ENCODE measurements at places on chromosomes 7 and 10.

- no peak for DNase-seq
These were observed 57.1 kb downstream of the LSMEM1 start for GRCh38 chr7:112537822-112538387.

DNA sequence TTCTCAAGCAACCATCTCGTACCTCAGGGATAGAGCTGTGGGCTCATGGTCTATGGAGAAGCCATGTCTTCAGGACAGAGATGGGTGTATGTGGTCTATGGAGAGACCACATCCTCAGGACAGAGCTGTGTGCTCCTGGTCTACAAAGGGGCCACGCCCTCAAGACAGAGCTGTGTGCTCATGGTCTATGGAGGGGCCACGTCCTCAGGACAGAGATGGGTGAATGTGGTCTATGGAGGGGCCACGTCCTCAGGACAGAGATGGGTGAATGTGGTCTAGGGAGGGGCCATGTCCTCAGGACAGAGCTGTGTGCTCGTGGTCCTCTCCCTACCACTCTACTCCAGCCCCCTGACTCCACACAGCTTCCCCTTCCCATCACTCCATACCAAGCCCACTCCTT is 117.8 kb downstream of the WDR37 start:
- DNase-seq = no peak

DNA sequence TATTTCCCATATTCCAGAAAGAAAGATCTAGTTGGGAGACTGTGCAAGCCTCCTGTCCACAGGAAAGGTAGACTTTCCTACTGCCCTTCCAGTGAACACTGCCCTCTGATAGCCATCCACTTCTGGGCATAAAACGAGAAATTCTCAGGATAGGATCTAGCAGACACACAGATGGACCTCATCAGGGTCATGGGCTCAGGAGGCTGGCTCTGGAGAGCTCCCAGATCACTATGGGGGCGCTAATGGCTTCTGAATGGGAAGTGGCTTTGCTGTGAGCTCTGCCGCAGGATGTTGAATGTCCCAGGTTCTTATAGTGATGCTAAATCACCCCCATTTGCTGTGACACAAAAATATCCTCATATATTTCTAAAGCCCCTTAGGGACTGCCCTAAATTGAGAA is 77.1 kb downstream of the SVIL start:
- DNase-seq = no peak

- DNase-seq = no peak
These were observed 25.3 kb downstream of the WIPI2 start for GRCh38 chr7:5215313-5215712.

DNA sequence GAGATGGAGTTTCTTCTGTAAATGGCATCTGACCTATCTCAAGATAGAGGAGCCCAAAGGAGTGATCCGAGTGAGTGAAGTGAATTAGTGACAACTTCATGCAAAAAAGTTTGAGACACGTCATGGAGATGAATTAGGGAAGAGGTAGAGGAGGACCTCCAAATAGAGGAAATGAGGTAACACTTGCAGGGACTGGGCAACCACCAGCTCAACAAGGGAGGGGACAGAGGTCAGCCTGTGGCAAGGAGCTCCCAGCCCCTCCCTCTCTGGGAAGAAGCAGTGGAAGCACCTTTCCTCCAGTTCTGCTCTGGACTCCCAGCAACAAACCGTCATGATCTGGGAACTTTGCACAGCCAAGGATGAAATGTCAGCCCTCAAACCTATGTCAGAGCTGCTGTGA is 83.5 kb upstream of the IKZF1 start:
- DNase-seq = no peak

- DNase-seq = no peak
These were observed 668.2 kb upstream of the IGFBP3 start for GRCh38 chr7:46589286-46589685.

GRCh38 chr10:66587680-66588050 is 338.2 kb upstream of the LRRTM3 start:
- no peak for DNase-seq

DNA sequence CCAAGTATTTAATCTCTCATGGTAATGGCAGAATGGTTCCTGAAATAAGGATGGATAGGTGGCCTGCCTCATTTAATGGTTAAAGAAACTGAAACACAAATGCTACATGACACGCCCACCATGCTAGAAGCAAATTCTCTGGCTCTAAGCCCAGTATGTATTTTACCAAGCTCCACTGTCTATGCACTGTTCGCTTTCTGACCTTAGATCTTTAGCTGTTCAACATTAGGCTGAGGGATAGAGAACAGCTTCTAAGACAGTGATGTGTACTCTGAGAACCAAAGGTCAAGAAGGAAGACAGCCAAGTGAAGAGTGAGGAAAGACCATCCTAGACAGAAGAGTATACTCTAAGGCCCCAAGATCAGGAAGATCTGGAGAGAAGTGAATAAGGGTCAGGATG is 26.6 kb downstream of the FAM3C start:
- DNase-seq = no peak

DNA sequence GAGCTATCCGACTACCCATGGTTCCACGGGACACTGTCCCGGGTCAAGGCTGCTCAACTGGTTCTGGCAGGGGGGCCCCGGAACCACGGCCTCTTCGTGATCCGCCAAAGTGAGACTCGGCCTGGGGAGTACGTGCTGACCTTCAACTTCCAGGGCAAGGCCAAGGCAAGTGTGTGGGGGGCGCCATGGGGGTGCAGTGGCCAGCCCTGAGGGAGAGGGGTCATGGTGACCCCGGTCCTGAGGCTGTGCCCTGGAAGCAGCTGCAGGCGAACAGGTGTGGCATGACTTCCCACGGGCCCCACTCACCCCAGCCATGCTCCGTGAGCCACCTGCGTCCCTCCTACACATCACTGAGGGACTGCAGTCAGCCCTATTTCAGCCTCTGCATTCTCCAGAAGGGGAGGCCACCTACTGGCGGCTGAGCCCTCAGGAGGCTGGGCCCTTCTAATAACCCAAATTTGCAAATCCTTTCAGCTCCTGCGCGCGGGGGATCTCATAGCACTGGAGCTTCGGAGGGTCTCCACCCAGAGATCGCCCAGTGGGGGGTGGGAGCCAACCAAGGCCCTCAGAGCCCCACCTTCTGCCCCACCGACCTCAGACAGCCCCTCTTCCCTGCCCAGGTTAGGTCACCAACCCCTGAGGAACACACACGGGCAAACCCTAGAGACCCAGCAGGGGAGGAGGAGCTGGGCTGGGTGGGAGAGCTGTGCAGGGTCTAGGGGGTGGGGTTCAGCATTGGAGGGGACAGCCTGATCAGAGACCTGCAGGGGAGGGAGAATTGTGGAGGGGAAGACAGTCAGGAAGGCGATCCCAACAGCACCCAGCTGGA is 30.8 kb downstream of the SH2B2 start:
- no peak for DNase-seq

GRCh38 chr7:114539575-114539974 is 125.0 kb downstream of the FOXP2 start:
- DNase-seq = peak; percentile 86

DNA sequence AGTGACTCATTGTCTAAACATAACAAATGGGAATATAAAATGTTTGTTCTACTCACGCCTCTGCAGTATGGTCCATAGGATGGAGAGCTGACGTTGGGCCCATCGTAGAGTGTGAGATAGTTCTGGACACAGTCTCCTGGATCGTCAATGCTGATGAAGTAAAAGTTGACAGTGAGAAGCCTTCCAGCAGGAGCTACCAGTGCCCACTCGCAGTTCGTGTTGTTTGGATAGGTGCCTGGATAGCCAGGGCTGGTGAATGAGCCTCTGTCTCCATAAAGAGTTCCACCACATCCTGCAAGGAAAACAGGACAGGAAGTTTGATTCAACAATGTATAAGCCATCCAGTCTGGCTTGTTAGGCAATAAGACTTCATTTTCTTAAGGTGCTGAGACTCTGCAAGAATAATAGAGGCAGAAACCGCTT is 79.6 kb downstream of the OR13A1 start:
- DNase-seq = no peak

- no peak for DNase-seq
These were observed 222.6 kb upstream of the KLF14 start for GRCh38 chr7:130956417-130957136.

GRCh38 chr7:105989191-105989590 is 26.1 kb downstream of the CDHR3 start:
- DNase-seq = no peak

DNA sequence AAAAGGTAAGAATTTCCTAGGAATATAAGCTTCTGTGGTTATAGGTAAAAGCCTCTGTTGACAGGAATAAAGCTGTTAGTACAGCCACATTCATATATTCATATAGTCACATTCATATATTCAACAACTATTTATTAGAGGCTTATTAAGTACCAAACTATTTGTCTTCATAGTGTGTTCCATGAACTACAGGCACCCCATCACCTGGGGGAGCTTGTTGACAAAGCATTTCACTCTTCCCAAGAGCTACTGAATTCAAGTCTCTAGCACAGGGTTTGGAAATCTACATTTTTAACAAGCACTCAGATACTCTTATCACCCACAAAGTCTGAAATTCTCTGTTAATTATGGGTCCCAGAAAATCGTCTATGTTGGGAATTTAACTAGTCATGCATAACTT is 110.6 kb downstream of the RNLS start:
- peak; percentile 17 for DNase-seq

GRCh38 chr10:3432081-3432825 is 259.7 kb upstream of the PITRM1 start:
- DNase-seq = no peak

- no peak for DNase-seq
These were observed 43.4 kb upstream of the TARP start for GRCh38 chr7:38316733-38317360.

GRCh38 chr7:64881461-64882287 is 21.4 kb upstream of the ZNF273 start:
- DNase-seq = no peak

DNA sequence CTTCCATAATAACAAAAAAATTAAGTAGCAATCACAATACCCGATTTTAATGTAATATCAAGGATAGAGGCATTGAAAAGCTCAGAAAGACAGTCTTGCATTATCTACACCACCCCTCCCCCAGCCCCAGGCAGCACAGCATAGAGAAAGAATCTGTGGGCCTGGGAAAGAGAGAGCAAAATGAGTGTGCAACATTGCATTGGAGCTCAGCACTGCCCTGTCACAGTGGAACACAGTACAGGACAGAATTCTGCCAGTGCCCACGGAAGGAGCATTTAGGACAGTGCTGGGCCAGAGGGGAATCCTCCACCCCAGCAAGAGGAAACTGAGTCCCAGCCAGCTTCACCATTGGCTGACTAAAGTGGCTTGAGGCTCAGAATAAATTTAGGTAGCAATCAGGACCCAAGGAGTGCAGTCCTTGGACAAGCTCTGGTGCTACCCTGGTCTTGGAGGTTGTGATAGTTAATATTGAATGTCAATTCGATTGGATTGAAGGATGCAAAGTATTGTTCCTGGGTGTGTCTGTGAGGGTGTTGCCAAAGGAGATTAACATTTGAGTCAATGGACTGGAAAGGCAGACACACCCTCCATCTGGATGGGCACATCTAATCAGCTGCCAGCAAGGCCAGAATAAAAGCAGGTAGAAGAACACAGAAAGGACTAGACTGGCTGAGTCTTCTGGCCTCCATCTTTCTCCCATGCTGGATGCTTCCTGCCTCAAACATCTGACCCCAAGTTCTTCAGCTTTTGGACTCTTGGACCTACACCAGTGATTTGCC is 234.4 kb downstream of the ANK3 start:
- peak; percentile 53 for DNase-seq

GRCh38 chr7:47807756-47808155 is 140.5 kb downstream of the PKD1L1 start:
- DNase-seq = no peak

- DNase-seq = no peak
These were observed at the start of gene IFIT2 for GRCh38 chr10:89301721-89302445. IFIT2 (plus strand) TSS chr10:89302046; CDS start chr10:89302124, 78 bp downstream.

- DNase-seq = no peak
These were observed 70.8 kb downstream of the LRRC17 start for GRCh38 chr7:102983602-102984001.

- no peak for DNase-seq
These were observed 91.7 kb downstream of the COL13A1 start for GRCh38 chr10:69893271-69893900.

- DNase-seq = no peak
These were observed 93.5 kb downstream of the KLF6 start for GRCh38 chr10:3691482-3691881.

DNA sequence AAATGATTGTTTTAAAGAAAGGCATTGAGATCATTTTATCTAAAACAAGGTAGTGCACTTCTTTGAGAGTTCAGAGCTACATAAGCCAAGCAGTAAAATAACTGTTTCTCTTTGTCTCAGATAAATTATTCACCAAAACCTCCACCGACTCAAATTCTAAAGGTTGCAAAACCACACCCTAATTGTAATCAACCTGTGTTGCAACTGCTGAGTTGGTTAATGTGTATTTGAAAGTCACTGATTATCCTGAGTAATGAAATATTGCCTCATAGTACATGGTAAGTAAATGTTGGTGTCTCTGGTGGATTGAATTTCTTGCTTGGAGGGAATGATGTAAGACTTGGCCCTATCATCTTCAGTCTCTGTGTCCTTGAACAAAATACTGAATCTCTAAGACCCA is 35.9 kb upstream of the CYP2C9 start:
- no peak for DNase-seq

DNA sequence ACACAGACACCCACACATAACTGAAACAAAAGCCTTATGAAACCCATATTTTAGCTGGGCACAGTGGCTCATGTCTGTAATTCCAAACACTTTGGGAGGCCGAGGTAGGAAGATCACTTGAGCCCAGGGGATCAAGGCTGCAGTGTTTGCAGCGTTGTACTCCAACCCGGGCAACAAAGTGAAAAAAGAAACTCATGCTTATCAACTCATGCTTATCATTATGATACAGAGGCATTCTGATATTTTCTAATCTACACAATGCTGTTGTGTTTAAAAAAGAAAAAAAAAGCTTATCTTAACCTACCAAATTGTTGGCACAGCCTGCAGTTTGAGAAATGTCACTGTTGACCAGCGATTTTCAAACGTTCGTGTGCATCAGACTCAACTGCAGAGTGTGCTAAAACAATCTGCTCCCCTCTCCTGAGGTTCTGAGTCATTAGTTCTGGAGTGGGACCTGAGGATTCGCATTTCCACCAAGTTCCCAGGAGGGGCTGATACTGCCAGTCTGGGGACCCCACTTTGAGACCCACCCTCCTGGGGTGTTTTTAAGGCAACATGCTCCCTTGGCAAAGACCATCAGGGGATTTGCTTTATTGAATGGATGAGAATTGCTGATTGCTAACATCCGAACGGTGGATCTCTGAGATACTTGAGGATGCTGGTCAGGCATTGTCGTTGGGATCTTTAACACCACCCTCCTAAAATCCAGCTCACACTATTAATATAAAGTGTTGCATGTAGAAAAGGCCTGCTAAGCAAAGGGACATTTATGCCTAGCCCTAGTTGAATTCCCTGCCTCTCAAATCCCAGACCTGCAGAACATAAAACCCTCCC is 16.2 kb downstream of the CHST3 start:
- DNase-seq = no peak

DNA sequence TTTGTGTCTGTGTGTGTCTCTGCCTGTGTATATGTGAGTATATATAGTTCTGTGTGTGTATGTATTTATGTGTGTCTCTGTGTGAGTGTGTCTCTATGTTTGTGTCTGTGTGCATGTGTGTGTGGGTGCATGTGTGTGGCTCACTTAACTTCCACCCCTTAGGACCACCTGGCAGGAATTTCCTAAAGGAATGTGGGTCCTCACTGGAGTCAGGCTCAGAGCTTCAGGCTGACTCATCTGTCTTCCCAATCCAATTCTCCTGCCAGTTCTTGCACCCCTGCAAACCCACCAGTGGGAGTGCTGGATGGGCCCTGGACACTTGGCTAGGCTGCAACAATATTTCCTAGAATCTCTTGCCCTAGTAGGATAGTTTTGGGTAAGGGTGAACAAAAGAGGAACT is 70.2 kb upstream of the GRB10 start:
- no peak for DNase-seq

- DNase-seq = no peak
These were observed 85.2 kb downstream of the RNLS start for GRCh38 chr10:88497913-88498312.
